ENCODE measurements at places on chromosomes 4 and X.

DNA sequence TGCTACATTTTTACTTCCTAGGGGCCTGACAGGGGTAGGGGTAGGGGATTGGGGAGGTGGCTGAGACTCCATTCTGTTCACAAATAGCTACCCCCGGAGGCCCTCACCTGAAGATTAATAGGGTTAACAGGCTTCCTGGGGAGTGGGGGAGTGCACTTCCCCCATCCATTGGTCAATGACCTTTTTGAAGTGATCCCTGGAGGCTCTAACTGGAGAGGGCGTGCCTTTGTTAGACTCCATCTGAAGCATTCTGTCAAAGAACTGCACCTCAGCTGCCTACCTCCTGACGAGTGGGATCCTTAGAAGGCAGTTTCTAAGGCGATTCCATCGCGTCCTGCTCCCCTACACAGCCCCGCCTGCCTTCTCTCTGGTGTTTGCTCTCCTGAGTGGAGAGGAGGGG, 10.0 kb upstream of the MTM1 start:
- DNase-seq = no peak

- DNase-seq = no peak
Observed at GRCh38 chr4:109332926-109333464, 30.5 kb upstream of the COL25A1 start.

GRCh38 chr4:172898715-172899114, 269.9 kb upstream of the GALNT7 start:
- no peak for DNase-seq

DNA sequence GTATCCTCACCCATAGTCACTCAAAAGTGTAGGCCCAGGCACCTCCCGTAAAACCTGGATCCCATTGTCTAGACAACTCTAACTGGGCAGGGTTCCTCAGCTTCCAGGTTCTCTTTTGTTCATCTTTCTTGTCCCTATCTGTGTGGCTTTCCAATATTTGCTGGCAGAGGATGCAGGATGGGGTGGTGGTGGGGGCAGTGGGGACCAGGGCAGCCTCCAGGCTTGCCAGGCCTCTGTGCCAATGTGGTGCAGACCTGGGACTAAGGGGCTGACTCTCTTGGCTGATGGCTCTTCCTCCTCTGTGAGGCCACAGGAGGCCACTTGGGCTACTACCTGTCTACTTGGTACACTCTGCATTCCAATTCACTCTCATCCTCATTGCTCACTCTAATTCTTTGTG, 76.4 kb downstream of the NBDY start:
- no peak for DNase-seq

- DNase-seq = no peak
Observed at GRCh38 chrX:150227873-150228410, 135.2 kb upstream of the MAMLD1 start.

GRCh38 chr4:17981063-17981462, 40.5 kb downstream of the LCORL start:
- no peak for DNase-seq

DNA sequence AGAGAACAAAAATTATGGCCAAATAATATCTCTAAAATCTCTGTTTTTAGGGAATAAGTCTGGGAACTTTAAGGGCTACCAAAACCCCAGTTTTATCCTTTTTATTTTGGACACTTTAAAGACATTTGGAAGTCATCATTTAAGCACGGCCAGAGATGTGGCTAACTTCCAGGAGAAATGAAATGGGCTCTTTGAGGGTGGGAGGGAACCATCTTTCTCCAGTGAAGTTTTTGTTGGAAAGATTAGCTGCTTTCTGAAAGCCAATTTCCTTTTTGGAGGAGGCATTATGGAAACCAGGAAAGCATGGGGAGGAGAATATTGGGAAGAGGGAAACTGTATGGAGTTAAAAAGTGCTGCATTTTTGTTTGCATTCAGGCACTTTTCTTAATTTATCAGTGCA, 4.8 kb downstream of the VSIG1 start:
- no peak for DNase-seq

DNA sequence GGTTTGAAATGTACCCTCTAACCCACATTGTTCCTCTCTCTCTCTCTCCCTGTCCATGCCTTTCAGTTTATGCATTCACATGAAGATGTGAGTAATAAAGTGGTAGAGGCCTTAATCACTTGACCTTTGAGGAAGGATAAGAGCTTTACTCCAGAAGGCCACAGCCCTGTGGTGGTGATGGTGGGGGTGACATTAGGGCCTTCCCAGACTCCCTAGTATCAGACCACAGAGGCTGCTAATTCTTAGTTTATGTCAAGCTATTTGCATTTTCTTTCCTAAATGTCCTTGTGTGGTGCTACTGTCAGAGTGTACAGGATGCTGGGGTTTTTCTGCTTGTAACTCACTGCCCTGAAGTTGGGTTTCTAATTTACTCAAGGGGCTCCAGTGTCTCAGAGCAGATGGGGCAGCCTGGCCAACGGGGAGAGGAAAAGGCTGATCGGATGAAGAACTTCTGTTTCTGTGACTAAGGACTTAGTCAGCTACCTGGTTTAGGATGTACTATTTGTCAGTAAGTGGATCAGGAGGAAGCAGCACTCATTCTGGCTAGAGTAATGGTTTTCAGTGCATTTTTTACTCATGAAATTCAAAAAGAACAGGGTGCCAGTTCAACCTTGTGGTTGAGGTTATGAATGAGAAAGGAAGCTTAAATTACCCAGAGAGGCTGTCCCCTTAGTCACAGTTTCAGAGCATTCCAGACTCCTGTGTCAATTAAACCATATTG, 509.6 kb upstream of the DIPK2B start:
- peak; percentile 8 for DNase-seq

GRCh38 chrX:109855501-109855900, 122.4 kb upstream of the ACSL4 start:
- DNase-seq = no peak

GRCh38 chr4:3369781-3370674, 71.7 kb upstream of the HGFAC start:
- no peak for DNase-seq

- DNase-seq = no peak
Observed at GRCh38 chr4:186037692-186038658, 31.0 kb upstream of the TLR3 start.

DNA sequence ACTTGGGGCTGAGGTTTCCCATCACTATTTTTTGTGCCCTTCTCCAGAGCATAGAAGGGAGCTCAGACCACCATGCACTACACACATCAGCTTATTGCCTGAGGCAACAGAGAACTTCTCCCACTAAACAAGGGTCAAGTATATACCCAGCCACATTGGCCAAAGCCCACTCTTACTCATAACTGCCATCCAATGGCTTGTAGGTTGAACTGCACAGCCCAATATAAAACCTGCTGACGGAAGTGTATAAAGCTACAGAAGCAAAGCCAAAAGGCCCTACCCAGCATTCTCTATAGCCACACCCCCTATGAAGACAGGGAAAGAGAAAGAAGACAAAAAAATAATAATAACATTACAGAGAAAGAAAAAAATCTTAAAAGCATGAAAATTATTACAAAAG, 139.7 kb downstream of the LRBA start:
- DNase-seq = no peak

DNA sequence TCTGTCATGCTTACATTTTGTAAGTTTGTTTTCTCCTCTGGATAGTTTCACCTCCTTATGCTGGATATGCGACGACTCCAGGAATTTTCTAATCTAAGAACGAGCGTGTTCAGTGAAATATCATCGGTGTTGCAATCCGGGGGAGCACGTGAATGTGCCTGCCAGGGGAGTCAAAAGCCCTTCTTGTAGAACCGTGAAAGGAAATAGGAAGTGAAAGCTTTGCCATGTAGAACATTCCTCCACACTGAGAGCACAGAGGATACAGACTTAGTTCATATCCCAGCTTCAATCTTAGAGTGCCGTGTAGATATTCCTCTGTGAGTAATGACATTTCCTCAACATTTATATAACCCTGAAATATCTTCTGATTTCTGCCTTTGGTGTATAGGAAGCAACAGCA, 121.2 kb downstream of the VEGFC start:
- DNase-seq = no peak

GRCh38 chrX:110108381-110108821, 105.5 kb downstream of the TMEM164 start:
- no peak for DNase-seq

DNA sequence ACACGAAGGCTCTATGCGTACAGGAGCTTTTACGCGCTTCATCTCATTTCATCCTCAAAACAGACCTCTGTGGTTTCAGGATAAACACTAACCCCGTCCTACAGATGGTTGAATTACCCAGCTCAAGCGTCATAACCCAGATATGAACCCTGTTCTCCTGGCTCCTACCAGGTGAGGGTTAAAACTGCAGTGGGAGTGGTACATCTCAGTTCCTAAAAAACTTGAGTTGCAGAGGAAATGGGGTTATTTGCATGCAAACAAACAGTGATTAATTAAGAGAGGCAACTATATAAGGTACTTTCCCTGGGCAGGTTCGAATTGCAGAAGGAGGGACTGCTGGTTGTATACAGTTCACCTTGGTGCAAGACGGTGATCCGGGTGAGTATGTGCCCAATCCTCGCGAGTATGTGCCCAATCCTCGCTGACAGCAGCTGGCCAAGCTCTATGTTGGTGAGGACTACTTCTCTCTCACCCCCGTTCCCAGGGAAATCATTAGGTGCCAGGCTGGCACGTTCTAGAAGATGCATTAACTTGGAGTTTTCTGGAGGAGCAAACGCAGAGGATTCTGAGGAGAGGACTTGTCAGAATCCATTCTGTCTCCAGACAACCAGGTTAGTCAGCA, 72.6 kb downstream of the FHDC1 start:
- no peak for DNase-seq

- DNase-seq = no peak
Observed at GRCh38 chr4:104395168-104395614, 99.5 kb downstream of the CXXC4 start.

DNA sequence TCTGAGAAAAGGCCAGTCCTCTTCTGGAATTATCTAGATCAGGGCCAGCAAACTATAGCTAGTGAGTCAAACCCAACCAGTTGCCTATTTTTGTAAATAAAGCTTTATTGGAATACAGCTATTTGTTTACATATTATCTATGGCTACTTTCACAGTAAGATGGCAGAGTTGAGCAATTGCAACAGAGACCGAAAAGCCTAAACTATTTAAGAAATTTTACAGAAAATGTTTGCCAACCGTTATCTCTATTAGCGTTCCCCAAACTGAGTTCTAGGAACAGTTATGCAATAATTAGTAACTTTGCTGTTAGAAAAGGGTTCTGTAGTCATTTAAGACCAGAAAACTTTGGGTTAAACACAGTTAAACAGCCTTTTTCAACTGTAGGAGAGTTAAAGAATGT, 10.5 kb downstream of the TEX13B start:
- no peak for DNase-seq

GRCh38 chr4:964346-965025, 8.9 kb downstream of the DGKQ start:
- DNase-seq = no peak

DNA sequence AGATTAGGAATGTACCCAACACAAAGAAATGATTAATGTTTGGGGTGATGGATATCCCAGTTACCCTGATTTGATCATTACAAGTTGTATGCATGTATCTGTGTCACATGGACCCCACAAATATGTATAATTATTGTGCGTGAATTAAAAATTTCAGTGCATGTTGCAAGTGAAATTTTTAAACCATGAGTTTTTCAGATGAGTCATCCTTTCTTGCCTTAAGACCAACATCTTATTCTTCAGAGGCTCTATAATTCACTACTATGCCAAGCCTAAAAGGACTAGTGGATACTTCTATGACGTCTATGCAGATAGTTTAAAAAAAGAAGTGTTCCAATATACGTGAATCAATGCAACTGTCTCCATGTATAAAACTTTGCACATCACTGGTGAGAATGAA, 113.0 kb upstream of the SH3RF1 start:
- DNase-seq = no peak

- DNase-seq = no peak
Observed at GRCh38 chrX:1524874-1525582, 12.0 kb downstream of the P2RY8 start.

DNA sequence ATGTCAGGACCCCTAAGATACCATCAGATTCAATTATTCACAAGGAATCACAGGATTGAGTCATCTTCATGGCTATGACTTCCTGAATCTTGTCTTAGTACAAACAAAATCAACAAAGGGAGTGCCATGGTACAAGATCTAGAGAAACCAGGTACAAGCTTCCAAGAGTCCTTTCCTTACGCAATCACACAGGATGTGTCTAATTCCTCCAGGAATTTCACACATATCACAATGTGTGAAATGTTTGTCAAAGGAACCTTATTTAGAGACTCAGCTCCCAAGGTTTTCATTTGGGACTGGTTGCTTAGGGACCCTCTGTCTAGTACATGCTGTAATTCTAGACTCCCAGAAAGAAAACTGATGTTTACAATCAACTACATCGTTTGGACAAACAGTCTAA, 83.0 kb downstream of the MAB21L2 start:
- no peak for DNase-seq

- no peak for DNase-seq
Observed at GRCh38 chr4:88452912-88453311, 4.0 kb upstream of the HERC5 start.

DNA sequence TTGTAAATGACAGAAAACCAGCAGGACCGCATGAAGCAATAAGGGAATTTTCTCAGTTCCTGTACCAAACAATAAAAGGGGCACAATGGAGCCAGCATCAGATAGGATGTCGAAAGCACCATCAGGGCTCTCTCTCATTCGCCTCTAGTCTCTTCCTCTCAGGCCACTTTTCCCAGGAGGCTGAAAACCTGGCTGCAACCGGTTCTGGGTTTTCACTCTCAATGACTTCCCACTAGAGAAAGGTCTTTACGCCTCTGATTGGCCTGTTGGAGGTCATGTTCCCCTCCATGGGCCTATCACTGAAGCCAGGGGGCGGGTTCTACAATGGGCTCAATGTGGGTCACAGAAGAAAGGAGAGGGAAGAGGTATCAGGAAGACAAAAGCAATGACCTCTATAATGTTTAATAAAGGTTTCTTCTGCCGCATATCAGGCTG, 29.3 kb downstream of the ZNF827 start:
- DNase-seq = no peak

DNA sequence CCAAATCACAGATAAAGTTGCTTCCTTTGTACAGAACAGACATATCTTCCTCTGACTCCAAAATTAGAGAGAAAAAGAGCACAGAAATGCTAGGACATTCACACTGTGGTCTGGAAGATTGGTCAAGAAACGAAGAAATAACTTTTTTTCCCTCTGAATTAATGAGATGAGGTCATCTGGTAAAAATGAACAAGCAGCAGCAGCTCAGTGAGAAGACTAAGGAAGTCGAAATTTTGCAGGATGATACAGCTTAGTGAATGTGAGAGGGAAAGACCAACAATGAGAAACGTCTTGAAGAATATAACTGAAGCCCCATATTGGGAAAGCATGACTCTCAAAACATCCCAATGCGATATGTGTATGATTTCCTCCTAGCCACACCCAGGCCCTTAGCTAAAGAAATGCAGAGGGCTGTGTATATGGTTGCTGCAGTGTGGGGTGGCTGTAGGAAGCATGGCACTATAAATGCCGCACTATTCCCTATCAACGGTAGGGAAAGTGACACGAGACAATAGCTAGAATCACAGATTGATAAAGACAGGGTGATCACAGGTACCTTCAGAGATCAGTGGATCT, 208.6 kb downstream of the VEGFC start:
- DNase-seq = no peak

GRCh38 chrX:16743604-16744325, 24.4 kb downstream of the SYAP1 start:
- DNase-seq = no peak

All from stimulated activated CD8-positive, alpha-beta memory T cell treated with anti-CD3 and anti-CD28 coated beads, Interleukin-7, amount 100 ng/mL, for 4 hours (primary cell).